Activated CD4-positive, alpha-beta T cell treated with anti-CD3 and anti-CD28 coated beads, Interleukin-2, amount 50 U/mL, for 24 hours (primary cell): ENCODE measurements at places on chromosomes 3 and 15.

DNA sequence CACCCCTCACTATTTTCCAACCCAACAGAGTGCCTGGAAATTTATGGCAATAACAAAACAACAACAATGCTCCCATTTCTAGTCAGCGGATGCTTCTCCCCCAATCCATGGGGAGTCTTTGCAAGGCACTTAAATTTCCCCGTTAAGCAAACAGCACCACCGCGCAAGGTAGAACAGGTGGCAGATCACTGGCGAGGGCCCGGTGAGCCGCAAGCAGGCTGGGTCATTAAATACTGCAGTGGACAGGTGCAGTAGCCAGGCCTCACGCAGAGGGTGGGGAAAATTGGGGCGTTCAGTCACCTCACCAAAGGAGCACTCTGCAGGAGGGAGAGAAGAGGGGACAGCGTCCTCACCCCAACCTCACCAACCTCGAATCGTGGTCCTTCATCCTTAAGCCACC is 147.5 kb downstream of the NTRK3 start:
- no peak for DNase-seq

DNA sequence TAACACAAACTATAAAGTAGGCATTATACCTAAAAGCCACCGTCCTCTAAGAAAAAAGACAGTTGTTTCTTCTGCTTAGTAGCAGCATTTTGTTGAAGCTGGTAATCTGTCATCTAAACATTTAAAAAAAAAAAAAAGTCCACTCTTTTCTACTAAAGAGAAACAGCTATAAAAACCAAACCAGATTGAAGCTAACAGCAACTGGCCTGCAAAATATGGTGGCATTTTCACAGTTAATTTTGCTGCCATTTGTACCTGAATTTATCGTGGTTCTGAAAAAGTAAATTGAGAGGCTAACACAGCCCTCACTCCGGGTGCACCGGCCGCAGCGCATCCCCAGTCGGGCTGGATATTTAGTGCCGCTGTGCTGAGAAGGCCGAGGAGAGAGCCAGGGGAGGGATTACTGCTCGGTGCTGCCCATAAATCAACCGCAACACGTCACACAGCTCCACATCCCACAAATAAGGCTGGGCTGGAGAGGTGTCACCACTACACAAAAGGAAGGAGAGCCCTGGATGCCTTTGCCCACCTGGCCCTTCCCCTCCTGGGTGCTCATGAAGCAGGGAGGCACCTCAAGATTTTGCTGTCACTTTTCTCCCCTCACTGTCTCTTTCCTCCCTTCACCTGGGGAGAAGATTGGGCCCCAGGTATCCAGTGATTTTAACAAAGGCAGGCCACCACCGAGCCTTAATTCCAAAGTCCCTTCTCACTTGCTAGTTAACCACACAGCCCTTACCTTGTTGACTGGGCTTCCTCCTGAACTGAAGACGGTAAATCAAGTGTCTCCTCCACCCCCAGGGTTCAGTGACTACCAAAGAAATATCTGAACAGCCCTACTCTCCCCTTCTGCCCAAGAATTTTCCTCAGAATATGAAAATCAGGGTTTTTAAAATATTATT is 44.4 kb downstream of the MECOM start:
- DNase-seq, result no peak

DNA sequence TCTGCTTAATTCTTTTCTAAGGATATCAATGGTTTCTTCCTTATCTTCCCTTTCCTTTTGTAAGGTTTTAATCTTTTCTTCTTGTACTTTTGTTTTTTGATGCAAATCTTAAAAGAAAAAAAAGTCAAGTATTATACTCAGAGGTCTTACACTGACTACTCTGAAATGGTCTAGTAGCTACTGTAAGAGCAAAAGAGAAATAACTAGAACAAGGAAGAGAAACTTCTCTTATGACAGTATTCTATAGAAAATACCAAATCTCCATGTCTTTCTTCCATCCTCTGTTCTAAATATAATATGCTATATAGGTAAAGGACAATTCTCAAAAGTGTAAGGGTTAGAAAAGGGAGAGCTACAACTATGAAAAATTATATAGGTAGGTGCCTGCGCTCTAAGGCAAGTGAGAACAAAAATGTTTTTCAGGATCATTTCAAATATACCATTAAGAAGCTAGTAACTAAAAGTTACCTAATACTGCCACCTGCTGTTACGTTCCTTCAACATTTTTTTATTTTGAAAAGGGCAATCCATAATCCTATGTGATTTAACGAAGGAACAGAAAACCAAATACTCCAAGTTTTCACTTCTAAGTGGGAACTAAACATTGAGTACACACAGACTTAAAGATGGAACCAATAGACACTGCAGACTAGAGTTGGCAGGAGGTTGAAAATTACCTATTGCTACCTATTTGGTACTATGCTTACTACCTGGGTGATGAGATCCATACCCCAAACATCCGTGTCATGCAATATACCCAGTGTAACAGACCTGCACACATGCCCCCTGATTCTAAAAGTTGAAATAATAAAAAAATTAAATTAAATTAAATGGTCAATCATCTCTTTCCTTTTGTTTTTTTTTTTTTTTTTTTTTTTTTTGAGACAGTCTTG is 36.7 kb downstream of the CIP2A start:
- peak; percentile 4 for DNase-seq

- DNase-seq, result no peak
Observed at GRCh38 chr3:81245043-81245442, 516.4 kb downstream of the GBE1 start.

GRCh38 chr3:16477056-16477455 is 36.4 kb downstream of the RFTN1 start:
- DNase-seq, result no peak

DNA sequence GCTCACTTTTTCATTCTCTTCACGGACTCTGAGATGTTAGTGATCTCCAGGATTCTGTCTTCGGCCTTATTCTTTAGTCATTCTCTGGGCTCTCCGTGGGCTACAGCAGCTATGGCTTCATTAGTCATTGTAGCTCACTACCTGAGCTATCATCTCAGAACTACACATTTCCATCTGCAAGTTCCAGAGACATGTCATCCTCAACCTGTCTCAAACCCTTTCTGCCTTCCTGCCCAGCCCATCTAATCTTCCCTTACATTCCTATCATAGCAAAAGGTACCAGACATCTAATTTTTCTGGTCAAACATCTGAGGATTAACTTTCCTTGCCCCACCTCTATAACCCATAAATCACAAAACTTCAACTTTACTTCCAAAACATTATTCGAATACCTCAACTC is 13.2 kb downstream of the TSPAN3 start:
- DNase-seq, result no peak

GRCh38 chr3:178082326-178082906 is 453.8 kb upstream of the KCNMB2 start:
- DNase-seq, result no peak

GRCh38 chr15:69744391-69745162 is 292.0 kb downstream of the RPLP1 start:
- no peak for DNase-seq

DNA sequence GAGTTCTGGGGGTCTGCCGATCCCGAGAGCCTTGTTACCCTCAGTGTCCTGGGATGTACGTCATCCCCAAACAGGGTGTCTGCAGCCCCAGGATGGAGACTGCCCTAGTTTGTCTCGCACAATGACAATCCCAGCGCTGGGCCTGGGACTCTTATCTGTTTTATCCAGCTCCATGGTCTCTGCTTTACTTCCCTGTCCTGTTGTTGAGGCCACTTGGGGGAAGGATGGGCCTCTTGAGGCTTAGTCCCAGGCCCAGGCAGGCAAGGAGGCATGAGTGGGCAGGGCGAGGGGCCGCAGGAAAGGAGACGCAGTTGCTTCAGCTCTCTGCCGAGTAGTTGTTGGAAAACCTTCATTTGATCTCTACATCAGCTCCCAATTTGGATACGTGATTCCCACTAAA is 17.4 kb downstream of the SMAD6 start:
- DNase-seq, result no peak

DNA sequence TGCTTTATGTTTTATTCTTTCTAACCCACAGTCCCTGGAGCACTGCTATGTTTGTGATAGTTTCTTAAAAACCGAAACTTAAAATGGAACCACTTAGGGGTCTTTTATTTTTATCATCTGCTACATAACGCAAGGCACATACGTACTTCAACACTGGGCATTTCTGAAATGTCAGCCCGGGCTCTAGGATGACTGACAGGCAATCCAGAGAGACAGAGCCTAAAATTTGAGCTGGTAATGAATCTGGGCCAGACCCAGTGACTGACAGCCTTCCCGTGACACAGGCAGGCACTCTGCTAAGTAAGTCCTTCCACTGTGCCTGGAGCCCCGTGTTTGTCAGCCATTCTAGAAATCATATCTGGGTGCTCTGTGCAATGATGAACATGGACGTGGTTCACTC is 84.6 kb downstream of the RYR3 start:
- no peak for DNase-seq

DNA sequence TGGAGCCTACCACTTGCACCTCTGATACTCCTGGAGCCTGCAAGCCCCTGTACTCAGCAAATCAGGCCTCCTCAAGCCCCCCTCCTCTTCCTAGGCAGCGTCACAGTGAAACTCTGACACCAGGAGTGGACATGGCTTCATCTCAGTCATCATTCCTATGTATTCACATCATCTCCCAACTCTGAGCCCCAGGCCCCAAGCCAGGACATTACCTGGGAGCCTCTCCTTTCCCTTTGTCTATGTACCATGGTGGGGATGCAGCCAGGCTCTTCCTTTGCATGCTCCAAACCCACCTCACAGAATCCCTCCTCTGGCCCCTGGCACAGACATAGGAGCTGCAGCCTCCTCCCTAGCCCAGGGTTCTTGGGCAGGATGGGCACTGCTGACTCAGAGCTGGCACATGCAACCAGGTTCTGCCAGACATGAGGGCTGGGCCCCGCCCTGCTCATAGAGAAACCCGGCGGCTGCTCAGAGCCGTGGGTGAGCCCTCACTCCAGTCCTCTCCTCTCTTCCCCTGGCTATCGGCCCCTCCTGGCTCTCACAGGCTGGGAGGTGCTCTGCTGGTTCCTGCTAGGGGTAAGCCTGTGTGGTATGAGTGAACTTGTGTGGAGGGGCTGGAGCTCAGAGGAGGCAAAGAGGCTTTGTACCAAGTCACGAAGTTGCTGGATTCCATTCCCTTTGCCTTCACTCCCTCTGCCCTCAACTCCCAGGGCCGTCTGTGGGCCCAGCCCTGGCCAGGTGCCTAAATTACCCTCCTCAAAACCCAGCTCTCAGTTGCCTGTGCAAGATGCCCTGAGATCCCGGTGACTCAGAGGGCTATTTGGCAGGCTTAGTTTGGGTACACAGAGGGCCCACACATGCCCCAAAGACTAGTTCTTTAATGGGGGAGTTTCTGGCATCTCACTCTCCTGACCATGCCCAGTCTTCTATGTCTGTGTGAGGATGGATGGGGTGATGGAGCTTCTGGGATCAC is 1.9 kb upstream of the PLCD1 start:
- no peak for DNase-seq

- DNase-seq, result no peak
Observed at GRCh38 chr3:131883086-131883485, 151.7 kb downstream of the CPNE4 start.

DNA sequence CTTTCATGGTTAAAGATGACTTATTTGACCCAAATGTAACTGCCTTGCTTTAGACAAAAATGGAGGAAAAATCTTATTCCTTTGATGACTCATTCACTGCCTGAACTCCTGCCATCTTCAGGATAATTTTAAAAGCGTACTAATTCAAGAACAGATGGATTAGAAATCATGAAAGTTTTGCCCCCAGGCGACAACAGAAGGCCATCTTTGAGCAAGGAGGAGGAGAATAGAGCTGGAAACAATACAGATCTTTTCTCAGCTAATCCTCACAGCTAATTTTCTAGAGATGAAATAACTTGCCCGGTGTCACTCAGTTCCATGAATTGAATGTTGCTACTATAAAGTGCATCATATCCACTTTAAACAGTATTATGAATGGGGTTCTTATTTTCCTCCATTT is 324.7 kb upstream of the RARB start:
- DNase-seq, result no peak

DNA sequence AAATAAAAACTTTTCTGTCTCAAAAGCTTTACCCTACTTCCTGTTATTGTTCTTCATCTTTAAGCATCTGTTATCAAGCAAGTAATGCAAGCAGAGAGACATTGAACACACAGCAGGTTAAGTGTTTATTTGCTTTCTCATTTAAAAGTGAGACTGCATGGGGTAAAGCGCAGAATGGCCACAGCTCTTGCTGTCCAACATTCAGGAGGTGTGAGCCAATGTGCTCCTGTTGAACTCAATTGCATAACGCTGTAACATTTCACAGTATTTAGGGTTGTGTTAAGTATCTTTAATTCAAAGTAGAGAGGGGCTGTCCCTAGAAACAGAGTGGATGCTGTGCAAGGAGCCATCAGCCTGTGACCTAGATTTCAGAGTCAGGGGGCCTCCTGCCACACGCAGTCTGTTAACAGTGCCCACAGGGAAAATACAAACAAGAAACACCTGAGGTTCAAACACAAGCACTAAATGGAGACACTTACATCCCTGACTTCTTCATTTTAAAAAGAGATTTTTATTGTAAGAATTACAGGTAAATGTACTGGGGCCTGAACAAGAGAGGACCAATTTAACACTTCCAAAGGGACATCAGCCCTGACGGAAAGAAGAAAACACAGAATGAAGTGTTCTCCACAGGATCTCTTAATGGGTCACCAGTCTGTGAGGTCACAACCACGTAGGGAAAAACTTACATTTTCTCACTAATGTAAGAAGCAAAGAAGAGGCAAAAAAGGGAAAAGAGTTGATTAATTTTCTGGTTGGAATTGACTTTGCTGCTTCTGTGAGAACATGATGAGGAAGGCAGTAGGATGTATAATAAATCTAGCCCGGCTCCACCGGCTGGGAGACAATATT is 815.1 kb downstream of the VGLL3 start:
- no peak for DNase-seq

GRCh38 chr15:101813803-101814534 is 2.0 kb downstream of the OR4F15 start:
- no peak for DNase-seq

GRCh38 chr3:15291589-15292541 is 40.5 kb downstream of the SH3BP5 start:
- peak; percentile 29 for DNase-seq

DNA sequence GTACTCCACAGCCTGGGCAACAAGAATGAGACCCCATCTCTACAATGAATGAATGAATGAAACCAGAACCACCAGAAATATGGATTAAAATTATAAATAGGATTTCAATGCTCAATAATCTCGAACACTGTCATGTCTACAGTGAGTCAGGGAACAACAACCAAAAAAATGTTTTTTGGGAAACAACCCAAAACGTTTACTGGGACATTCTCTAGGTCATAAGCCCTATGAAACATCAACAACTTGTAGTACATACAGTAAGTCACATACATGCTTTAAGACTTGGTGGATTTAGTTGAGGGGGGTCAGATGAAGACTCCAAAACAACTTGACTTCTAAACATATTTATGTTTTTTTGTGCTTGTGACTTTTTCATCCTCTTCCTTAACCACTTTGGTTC is 511.2 kb downstream of the FOXP1 start:
- no peak for DNase-seq

GRCh38 chr3:126381966-126382365 is 12.7 kb upstream of the CFAP100 start:
- no peak for DNase-seq

- no peak for DNase-seq
Observed at GRCh38 chr15:70435369-70435768, 328.0 kb downstream of the UACA start.
